NCI-H748 treated with DMSO at 0.1 percent for 48 hours (cell line): ENCODE measurements at places on chromosomes 2 and 18.

DNA sequence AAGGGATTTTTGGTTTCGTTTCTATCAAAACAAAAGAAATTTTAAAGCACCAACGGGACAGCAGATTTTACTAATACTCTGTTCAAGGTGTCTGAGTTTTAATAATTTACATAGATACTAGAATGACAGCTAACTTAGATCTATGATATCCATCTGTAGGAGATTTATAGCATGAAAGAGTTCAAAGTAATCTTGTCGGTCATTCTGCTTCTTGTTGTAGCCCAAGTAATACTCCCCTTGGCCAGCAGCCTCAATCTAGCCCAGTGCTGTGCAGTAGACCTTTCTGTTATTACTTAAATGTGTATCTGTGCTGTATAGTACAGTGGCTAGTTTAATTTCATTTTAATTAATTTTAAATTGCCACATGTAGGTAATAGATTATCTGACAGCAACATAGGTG, 44.7 kb downstream of the ANKRD12 start:
- no peak for DNase-seq

DNA sequence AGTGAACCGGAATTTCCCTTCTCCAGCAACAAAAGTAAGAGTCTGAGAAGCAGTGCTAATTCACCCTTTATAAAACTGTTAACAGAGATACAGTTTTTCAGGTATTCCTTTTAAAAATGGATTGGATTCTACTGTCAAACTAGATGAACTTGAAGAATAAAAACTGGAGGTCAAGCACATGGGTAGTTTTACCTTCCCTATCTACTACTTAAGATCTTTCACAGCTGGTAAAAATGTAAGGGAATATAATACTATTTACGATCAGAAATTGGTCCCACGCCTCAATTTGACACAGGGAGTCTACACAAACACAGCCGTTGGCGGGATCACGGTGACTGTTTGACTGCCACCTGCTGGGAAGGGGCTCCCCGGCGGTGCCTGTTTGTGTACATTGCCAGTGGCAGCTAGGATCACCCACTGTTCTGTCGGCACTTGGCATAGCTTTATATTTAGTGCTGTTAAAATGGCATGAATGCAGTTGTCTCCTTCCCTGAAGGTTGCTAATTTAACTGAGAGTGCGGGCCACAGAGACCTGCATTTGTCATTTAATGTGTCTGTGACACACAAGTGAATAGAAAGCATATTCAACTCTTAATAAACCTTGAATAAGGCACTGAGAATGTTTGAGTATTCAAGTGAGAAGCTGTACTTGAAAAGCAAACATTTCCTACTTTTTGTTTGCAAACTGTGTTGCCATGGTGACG, 59.5 kb downstream of the ABCG8 start:
- DNase-seq, result peak; percentile 77

DNA sequence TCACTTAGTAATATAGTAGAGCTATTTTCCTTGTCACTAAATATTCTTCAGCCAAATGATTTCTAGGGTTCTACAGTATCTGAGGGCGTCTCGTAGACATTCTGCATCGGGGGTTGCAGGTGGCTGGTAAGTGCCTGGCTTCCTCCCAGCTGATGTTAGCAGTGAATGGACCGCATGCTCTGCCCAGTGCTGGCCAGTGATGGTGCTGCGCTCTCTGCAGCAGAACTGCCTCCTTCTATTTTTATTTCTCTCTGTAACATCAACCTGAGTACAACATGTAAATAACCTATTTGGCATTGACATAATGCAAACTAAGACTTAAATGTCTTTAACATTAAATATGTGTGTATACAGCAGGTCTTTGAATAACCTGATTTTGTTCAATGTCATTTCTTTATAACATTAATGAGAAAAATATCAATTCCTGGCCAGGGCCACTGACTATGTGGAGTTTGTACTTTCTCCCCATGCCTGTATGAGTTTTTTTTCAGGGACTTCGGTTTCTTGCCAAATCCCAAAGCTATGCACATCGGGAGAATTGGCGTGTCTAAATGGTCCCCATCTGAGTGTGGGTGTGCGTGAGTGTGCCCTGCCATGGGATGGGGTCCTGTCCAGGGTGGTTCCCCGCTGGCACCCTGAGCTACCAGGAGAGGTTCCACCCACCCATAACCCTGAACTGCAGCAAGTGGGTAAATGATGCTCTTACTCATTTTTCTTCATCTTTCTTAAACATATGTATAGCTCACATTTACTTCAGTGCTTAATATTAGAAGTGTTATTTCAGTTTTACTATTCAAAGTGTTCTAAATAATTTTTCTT, 278.2 kb upstream of the EPAS1 start:
- no peak for DNase-seq

GRCh38 chr2:232097260-232097659, 135.7 kb downstream of the DIS3L2 start:
- DNase-seq, result no peak

- no peak for DNase-seq
Measured at GRCh38 chr2:60570251-60570650, 16.8 kb upstream of the BCL11A start.

DNA sequence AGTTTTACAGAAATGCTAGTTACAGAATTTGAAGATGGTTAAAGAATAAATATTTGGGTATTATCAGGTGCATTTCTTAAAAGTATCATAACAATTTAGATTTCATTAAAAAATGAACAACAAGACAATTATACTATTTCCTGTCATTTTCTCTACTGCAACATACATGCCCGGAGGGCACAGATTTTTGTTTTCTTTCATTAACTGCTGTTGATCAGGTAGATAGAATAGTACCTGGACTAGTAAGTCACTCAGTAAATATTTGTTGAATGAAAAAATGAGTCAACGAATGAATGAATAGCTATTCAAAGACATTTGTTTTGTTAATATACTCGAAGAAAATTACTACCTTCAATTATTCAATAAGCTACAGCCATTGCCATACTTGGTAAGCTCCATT, 531.2 kb upstream of the VRK2 start:
- peak; percentile 72 for DNase-seq

DNA sequence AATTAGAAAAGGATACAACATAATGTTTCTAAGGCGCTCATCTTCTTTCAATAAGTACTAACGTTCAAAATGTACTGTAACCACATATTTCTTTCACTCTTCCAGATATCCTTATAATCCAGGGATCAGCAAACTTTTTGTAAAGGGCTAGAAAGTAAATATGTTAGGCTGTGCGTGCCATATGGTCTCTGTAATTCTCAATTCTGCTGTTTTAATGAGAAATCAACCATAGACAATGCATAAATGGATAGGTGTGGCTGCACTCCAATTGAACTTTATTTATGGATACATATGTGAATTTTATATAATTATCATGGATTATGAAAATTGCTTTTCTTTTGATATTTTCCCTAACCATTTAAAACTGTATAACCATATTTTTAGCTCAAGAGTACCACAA, 459.4 kb downstream of the EPHA4 start:
- no peak for DNase-seq

DNA sequence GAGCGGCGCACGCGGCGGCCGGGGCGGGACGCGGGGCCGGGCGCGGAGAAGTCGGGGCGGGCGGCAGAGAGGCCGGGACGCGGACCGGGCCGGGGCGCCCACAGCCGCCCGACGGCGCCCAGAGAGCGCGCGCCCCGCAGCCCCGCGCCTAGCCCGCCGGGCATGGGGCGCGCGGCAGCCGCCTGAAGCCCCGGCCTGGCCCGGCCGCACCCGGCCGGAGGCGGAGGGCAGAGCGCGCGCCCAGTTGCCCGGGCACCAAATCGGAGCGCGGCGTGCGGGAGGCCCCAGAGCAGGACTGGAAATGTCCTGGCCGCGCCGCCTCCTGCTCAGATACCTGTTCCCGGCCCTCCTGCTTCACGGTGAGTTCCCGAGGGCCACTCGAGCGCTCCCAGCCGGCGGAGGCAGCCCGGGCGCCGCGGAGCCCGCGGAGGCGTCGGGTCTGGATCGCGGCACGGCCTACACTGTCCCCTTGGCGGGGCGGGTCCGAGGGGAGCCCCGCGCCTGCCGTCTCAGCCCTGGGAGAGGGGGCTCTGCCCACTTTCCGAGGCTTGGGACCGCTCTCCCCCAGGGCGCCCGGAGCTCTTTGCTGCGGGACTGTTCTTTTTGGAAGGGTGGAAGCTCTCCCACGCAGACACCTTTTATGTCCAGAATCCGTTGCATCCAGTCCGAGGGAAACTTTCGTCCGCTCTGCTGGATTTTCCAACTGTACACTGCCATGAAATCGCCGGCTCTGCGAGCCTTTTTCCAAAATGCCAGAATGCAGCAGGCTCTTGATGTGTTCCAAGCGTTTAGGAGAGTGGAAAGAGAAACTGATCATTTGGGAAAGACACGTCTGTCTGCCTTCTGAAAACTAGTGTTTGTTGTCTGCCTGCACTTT, 484 bp downstream of the APCDD1 start:
- no peak for DNase-seq

DNA sequence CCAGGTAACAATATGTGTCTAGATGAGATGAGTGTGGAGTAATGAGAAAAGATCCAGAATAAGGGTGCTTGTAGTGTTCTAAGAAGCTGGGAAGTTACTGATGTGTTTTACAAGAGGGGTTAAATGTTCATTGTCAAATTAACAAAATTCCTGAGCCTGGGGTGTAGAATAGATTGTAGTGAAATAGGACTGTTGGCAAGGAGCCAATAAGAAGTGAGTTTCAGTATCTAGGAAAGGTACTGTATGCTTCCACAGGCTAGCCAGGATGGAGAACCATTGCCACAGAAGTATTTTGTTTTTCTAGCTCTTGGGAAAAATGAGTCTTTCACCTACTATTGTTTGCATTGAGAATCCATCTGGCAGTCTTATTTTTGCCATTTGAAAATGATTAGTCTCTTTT, 10.5 kb downstream of the DOK6 start:
- DNase-seq, result no peak

GRCh38 chr18:23043803-23044376, 91.4 kb upstream of the CABLES1 start:
- DNase-seq, result no peak

DNA sequence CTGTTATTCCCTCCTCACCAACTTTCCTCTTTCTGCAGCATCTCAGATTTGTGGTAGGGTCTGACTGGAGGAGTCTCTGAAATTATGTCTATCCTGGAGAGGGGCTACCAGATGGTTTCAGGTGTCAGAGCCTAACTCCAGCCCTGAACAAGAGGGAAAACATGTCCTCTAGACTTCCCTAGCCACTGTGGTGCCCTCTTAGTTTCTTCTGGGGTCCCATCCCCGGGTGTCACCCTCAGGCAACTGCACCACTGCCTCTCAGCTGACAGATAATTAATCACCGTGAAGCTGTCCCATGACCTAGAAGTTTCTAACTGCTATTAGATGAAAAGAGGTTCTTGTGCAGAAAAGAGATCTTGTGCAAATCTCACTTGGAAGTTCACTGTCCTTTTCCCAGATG, 95.1 kb upstream of the CELF4 start:
- no peak for DNase-seq

DNA sequence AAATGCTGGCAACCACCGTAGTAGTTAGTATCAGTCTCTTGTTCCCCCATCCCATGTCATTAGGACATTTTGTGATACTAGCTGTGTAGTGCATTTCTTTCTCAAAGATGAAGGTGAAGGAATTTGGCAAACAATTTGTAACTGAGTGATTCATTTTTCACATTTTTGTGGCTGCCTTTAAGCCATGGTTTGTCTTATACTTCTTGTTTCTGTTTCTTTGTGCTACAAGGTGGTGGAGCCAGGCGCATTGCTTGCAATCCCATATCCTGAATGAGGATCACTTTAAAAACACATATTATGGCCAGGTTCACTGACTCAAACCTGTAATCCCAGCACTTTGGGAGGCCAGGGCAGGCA, 40.6 kb downstream of the GPD2 start:
- no peak for DNase-seq

DNA sequence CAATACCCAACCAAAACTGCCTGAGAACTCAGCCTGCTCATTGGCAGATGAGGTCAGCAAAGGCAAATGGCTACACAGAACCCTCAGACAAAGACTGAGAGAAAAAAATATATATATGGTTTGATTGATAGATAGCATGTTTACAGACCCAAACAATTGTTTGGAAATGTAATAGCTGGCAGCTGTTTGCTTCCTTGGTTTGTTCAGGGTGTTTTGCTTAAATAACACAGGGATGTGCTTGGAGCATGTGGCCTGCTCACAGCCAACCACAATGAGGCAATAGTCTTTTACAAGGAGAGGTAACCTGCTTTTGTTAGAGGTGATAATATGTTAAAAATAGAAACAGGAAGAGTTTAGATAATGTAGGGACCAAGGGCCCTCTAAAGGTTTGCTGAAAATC, 84.5 kb downstream of the PDK1 start:
- DNase-seq, result peak; percentile 20

- no peak for DNase-seq
Measured at GRCh38 chr2:134739879-134740301, 21.1 kb upstream of the TMEM163 start.

DNA sequence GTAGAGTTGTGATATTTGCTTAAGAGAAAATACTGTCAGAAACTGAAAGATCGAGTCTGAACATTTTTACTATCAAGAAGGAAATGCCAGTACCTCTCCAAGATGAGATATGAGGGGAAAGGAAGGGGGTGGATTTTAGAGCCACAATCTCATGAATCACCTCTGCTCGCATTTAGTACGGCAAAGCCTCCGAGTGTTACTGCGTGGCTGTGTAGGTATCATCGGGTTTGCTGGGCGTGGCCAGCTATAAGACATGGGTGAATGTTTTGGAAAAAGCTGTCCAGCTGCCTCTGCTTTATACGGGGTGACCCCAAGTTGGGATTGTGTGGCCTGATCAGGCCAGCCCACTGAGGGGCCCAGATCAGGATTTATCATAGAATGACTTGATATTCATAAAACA, 826.4 kb downstream of the SOCS6 start:
- peak; percentile 88 for DNase-seq

- DNase-seq, result no peak
Measured at GRCh38 chr18:11857177-11857887, 6.1 kb downstream of the CHMP1B start.

- DNase-seq, result no peak
Measured at GRCh38 chr18:72342933-72343332, 201.2 kb downstream of the CBLN2 start.

DNA sequence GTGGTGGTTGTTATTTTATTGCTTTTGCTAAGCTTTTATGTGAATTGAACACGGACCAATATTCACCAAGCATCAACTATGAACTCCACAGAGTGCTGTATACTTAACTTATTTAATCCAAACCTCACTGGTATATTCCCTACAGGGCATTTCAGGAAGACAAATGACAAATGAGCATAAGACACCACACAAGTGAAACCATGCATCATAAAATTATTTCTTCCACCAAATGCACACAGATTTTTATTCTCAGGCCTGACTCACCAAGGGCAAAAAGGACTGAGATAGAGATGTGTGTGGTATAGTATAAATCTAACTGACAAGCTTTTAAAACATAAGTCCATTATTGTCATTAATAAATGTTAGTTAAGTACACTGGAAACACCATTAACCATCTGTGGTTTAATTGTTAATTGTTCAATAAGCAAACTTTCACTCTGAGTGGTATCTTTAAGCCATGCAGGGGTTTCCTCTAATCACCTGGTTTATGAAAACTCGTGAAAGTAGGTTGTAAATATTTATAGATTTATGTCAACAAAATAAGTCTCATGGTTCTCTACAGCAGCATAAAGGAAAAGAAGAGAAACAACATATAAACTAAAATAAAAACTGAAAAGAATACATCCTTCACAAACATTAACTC, 77.6 kb upstream of the CRIM1 start:
- no peak for DNase-seq
